ENCODE measurements at places on chromosomes 2 and 18.

DNA sequence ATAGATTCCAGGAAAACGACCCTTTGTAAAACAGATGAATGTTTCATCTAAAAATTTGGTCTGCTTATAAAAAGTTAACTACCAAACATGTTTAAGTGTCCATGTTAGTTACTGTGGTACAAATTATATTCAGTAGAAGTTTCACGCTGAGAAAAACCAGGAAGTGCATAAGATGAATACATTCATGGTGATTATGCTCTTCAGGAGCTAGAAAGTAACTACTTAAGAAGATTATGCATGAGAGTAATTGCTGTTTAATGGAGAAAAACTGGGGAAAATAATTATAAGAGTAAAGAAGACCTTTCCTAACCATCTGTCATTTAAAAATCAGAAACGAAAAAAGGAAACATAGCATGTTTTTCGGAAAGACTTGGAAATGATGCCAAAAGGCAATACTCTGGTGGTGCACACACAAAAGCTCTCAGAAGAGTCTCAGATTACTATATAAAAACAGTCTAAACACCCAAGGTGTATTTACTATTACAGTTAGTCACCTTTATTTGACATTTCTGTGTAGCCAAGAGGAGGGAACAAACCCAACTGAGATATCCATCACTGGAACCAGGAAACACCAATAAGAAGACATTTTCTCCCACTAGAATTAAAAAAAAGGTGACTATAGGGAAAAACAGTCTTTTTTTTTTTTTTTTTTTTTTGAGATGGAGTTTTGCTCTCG, 38.8 kb upstream of the METTL21A start:
- no peak for DNase-seq

DNA sequence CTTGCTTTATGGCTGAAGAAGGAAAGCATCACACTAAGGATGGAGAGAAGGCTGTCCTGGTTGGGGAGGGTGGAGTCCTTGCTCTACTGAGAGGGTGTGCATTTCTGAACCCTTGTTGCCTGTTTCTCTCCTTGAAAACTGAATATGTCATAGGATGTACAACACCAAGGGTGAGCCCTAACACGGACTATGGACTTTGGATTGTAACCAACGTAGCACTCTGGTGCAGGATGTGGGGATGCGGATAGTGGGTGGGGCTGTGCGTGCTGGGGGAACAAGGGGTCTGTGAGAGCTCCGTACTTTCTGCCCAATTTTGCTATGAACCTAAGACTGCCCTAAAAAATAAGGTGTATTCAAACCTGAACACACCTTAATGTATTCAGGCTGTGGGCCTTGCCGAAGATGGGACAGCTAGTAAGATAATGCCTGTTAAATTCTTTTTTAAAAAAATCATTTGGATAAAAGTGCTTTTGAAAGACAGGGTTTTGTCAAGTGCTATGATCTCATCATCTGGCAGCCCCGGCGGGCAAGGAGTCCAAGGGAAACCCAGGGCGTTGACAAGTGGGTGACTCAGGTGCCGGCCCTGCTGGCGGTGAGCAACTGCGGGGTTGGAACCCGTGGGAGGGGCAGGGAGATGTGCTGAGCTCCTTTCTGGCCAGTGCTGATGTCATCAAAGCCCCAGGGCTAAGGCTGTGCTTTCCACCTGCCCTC, 54.0 kb downstream of the GATA6 start:
- DNase-seq: no peak

DNA sequence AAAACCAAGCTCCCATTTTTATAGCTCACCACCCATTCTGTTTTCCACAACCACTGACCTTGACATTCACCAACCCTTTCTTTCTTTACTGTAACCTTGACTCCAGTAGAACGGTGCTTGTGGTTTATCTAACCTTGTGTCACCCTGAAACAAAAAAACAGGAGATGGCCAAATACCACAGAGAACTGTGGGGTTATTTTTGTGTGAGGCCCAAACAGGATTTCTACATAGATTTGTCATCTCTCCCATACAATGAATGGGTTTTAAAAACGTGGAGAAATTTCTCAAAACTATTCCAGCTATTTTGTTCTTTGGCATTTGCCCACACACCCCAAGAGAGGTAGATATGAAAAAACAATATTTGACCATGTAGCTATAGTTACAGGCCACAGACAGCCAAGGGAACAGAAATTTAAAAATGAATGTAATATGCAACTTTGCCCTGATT, 231.3 kb upstream of the TANK start:
- no peak for DNase-seq

DNA sequence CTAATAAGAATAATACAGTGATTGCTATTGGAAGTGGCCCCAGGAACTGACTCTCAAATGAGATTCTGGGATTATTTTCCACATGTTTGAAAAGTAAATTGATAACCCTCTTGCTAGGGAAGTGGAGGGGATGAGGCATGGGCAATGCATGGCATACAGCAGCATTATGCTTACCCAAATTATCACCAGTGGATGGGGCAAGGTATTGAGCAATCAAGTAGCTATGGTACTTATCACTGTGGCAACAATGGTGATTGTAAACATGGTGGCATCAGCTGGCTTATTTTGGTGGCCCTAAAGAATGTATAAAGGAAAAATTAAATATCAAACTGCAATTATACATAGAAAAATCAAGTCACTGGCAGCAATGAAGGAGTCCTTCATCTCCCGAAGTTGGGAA, 155.1 kb downstream of the FIGN start:
- DNase-seq: no peak

DNA sequence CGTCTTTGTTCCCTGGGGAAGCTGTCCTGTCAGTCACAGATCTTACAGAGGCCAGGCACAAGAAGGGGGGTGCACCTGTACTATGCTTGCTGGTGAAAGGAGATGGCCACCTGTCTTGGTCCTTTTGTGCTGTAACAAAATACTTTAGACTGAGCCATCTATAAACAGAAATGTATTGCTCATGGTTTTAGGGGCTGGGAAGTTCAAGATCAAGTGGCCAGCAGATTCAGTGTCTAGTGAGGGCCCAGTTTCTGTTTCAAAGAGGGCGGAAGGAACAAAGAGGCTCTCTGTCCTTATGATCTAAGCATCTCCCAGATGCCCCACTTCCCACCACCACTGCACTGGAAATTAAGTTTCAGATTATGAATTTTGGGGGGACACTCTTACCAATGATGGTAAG, 35.5 kb upstream of the RPL37A start:
- DNase-seq: no peak

DNA sequence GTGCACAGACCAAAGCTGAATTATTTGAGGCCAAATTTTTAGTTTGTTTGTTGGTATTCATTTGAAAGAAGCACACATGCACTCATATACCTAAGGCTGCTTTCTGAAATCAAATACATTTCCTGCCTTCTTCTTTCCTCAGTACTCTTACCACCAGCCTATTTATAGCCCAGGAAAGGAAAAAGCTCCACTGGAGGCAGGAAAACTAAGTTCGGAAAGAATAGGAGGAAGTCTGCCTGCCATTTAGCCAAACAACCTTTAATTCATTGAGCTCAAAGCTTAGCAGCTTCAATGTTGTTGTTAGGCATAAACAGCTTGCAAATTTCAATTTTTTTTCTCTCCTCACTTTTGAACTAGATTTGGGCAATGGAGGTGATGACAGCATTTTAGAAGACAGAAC, 40.4 kb upstream of the RASGRP3 start:
- DNase-seq: no peak

GRCh38 chr18:7844418-7844817, 277.3 kb downstream of the PTPRM start:
- no peak for DNase-seq

- DNase-seq: no peak
Measured at GRCh38 chr2:24914713-24915112, 5.3 kb downstream of the ADCY3 start.

- no peak for DNase-seq
Measured at GRCh38 chr18:8787794-8788193, 82.4 kb downstream of the MTCL1 start.

GRCh38 chr2:236363711-236364277, 99.6 kb upstream of the ASB18 start:
- no peak for DNase-seq

GRCh38 chr2:187991389-187991788, 300.3 kb upstream of the GULP1 start:
- no peak for DNase-seq

DNA sequence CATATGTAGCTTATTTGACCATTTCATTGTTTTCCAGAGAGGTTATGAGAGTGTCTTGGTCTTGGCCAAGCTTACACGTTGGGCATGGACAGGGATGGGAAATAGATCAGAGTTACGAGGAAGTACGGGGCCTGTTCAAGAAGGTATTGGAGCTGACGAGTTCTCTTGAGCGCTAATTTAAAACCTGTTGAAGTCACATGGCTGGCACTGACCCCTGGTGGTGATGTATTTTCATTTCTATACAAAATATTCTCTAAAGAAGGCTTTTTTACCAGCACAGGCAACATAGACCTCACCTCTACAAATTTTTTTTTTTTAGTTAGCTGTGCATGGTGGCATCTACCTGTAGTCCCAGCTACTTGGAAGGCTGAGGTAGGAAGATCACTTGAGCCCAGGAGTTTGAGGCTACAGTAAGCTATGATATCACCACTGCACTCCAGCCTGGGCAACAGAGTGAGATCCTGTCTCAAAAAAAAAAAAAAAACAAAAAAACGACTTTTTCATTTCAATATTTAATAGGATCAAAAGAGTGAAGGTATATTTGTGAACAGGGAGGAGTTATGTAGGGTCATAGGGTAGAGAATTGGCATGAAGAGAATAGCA, 19.6 kb downstream of the UGP2 start:
- peak; percentile 42 for DNase-seq

- DNase-seq: no peak
Measured at GRCh38 chr2:209496586-209496982, 72.7 kb downstream of the MAP2 start.

GRCh38 chr2:144946263-144946662, 426.3 kb upstream of the ZEB2 start:
- no peak for DNase-seq

DNA sequence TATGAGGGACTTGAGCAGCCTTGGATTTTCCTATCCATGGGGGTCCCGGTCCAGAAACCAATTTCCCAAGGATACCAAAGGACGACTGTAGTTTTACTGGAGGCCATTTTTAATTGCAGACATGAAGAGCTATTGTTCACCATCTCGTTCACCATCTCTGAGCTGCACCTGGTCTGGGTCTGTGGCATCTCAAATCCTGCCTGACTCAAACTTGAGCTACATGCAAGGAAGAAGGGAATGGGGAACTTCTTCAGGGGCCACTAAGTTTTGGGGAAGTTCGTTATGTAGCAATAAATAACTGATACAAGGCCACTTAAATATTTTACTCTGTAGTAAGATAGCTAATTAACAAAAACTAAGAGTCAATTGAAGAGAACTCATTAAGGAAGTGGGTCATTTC, 2.1 kb upstream of the SMCHD1 start:
- DNase-seq: no peak

GRCh38 chr18:67381608-67382150, 134.8 kb downstream of the DSEL start:
- DNase-seq: no peak

GRCh38 chr2:187698374-187699110, 144.3 kb upstream of the TFPI start:
- DNase-seq: no peak

- no peak for DNase-seq
Measured at GRCh38 chr2:85419009-85419675, 628 bp downstream of the SH2D6 start.

- DNase-seq: no peak
Measured at GRCh38 chr18:2893676-2894075, 46.9 kb downstream of the EMILIN2 start.

DNA sequence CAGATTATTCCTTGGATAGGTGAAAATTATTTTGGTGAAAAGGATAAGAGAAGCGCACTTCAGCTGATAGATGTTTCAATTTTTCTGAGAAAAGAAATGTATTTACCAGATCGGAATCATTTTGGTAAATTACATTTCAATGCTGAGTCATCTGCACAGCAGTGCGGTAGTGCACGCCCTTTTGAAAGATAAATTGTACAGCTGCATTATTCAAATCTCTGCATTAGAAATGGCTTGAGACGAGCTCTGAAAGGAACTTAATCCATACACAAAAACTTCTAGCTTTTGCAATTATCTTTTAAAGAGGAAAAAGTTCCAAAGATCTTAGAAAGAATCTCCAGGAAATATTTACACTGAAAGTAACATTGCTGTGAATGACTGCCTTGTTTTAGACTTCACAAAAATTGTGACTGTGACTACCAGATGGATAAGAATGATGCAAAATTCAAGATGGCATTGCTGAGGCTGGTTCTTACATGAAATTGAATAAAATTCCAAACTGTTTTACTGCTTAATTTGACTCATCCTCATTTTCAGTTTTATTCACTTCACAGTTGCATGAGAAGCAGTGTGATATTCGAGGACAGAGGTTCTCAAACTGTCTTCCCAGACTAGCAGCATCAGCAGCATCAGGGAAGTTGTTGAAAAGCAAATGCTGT, 161.7 kb downstream of the RND3 start:
- DNase-seq: no peak

DNA sequence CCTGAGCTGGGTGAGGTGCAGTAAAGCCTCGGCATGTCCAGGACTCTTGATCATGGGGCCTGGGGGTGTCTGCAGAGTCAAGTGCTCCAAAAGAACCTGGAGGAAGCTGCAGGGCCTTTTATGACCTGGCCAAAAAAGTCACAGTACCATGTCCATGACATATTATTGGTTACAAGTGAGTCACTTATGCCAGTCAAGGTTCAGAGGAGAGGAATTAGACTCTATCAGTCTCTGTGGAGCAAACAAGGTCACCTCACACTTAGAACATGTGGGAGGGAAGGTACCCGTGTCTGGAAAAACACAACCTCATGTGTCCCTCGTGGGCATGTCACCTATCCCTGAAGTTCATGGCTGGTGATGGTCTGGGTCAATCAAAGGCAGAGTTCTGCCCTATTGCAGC, 465.7 kb downstream of the FBXO15 start:
- DNase-seq: no peak

DNA sequence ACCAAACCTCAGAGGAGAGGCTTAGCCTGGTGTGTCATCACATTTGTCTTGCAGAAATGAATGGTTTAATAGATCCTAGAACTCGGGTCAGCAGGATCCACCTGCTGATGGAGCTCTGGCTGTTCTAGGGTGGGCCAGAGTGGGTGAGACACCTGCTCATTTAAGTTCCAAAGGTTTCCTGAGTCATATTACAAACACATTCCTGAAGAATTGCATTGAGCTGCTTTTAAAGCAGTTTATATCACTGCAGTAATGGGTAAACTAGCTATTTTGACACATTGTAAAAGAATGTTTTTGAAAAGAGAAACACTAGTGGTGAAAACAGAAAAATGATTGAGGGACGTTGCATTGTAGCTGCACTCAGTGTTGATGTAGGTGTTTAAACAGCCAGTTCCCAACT, 175.3 kb upstream of the TCF4 start:
- no peak for DNase-seq

DNA sequence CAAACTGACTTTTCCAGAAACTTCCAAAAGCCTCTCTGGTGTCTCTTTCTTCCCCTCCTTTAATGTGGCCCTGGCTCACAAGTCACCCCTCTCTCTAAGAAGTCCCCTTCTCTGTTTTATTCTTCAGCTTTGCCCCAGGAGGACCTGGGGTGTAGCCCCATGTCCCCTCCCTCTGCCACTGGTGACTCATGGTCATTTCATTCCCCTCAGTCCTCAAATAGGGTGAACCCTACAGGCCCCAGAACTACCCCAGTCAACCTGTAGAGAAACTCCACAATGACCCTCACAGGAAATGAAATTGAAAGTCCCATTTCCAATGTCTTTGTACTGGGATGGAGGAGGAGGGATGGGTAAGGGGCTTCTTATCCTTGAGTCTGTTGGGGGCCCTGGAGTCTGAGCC, 6.2 kb upstream of the SPEG start:
- no peak for DNase-seq

Data from T-helper 1 cell (primary cell).